Right atrium auricular region (tissue), 2 donors: ENCODE measurements at places on chromosomes 1 and 21. TPM values are rescaled to one million over a fixed set of nuclear protein-coding genes. Genes with fewer than 3 reads are reported as not detected.

DNA sequence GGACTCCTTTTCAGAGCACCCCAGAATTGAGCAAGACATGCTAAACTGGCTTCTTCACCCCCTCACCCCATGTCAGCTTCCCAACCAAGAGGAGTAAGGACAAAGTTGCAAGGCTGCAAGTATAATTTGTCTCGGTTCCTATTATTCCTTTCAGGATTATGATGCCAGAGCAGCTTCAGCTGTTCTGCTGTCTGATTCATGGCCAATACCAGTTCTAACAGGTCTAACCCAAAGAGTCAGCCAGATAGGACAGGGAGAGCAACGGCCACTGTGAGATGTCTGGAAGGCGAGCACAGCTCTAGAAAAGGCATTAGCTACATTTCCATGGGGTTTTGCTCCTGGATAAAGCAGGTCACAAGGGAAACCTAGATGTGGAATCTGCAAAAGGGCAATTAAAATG lies 53.3 kb upstream of the HOOK1 start:
- H3K27ac ChIP-seq, result no peak overlapping the region
- no peaks in the 10 kb centered on the region for H3K27me3 ChIP-seq
- no peaks in the 10 kb centered on the region for H3K4me1 ChIP-seq
- no peak overlapping the region for H3K4me3 ChIP-seq
- no peaks in the 10 kb centered on the region for H3K36me3 ChIP-seq

DNA sequence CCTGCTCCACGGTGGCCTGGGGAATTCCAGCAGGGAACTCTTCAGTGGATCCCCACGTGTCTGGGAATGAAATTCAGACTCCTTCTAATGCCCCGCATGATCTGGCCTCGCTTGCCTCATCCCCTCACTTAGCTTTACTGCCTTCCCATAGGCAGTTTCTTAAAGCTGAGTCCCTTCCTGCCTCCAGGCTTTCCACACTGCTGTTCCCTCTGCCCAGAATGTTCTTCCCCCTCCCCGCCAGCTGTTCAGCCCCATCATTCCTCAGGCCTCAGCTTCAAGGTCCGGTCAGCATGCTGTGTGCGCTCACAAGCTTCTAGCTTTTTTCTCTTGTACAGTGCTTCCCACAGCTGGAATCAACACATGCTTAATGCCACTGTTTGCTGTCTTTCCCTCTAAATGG lies 54.9 kb upstream of the WASF2 start:
- no peak for DNase-seq
- H3K4me1 ChIP-seq, result no peaks in the 10 kb centered on the region
- H3K4me3 ChIP-seq, result no peak overlapping the region
- no peaks in the 10 kb centered on the region for H3K27me3 ChIP-seq

DNA sequence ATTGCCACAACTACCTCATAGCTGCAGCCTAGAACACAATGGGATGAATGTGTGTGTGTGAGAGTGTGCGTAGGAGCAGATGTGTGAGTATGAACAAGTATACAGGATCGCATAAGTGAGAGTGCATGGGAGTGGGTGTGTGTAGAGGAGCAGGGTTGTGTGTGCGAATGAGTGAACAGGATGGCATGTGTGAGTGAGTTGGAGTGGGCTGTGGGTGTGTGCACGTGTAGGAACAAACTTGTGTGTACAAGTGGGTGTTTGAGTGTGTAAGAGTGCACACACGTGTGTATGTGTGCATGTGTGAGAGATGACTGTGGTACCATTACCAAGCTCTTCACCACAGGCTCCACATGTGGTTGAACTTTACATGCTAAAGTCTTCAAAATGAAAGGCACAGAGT lies 175.4 kb upstream of the EDN2 start:
- no peak for DNase-seq
- no peaks in the 10 kb centered on the region for H3K27me3 ChIP-seq
- no peak overlapping the region for H3K4me3 ChIP-seq
- H3K36me3 ChIP-seq, result no peaks in the 10 kb centered on the region
- no peak overlapping the region for H3K27ac ChIP-seq
- peaks cover 17% of the 10 kb centered on the region for H3K4me1 ChIP-seq

DNA sequence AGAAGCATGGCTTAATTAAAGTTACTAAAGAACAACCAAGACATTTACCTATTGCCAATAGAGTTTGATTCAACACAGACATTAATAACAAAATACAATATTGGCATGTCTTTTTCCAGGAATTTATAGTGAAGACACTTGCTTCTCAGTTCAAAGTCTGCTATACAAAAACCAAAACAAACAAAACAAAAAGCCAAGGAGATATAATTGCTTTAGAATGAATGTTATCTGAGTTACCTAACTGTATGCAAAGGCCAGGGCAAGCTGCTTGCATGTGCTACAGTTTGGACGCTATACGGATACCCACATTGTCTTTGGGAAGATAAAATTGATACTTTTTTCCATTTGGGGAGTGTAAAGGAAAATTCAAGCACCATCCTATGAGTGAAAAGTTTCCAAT lies 13.6 kb downstream of the FMO5 start:
- no peak overlapping the region for H3K27ac ChIP-seq
- no peak overlapping the region for H3K4me3 ChIP-seq
- no peaks in the 10 kb centered on the region for H3K27me3 ChIP-seq
- no peaks in the 10 kb centered on the region for H3K4me1 ChIP-seq

- H3K27ac ChIP-seq, result peak overlapping the region; percentile 98
- H3K36me3 ChIP-seq, result peaks cover 34% of the 10 kb centered on the region
- peaks cover 77% of the 10 kb centered on the region for H3K4me1 ChIP-seq
These were observed 9.3 kb downstream of the ATP1A1 start for GRCh38 chr1:116382321-116382720.

- peaks cover 6% of the 10 kb centered on the region for H3K4me1 ChIP-seq
- no peak overlapping the region for H3K4me3 ChIP-seq
- DNase-seq, result no peak
- H3K27me3 ChIP-seq, result no peaks in the 10 kb centered on the region
- H3K36me3 ChIP-seq, result no peaks in the 10 kb centered on the region
- H3K27ac ChIP-seq, result no peak overlapping the region
These were observed 18.1 kb upstream of the IRF2BP2 start for GRCh38 chr1:234628089-234628488.

DNA sequence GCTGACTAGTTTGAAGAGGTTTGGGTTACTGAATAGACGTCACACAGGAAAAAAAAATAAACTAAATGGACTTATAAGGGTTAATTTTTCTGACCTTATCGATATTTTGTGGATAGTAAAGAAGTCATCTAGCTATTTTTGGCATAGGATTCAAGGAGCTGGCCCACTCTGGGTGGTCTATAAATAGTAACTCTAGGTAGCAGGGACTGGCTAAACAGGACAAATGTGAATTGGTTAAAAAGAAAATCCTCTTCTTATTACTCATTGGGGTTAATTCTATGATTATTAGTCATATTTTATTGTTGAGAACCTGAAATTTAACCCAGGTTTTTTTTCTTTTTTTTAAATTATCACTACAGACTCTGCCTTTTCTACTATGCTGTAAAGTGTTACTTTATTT lies 61.7 kb downstream of the ATF6 start:
- H3K36me3 ChIP-seq, result no peaks in the 10 kb centered on the region
- H3K27me3 ChIP-seq, result no peaks in the 10 kb centered on the region
- H3K4me3 ChIP-seq, result no peak overlapping the region
- H3K4me1 ChIP-seq, result no peaks in the 10 kb centered on the region

GRCh38 chr1:54381524-54381923 lies 24.7 kb downstream of the SSBP3 start:
- H3K36me3 ChIP-seq, result no peaks in the 10 kb centered on the region
- no peaks in the 10 kb centered on the region for H3K4me1 ChIP-seq
- no peaks in the 10 kb centered on the region for H3K27me3 ChIP-seq
- H3K27ac ChIP-seq, result no peak overlapping the region
- DNase-seq, result no peak

DNA sequence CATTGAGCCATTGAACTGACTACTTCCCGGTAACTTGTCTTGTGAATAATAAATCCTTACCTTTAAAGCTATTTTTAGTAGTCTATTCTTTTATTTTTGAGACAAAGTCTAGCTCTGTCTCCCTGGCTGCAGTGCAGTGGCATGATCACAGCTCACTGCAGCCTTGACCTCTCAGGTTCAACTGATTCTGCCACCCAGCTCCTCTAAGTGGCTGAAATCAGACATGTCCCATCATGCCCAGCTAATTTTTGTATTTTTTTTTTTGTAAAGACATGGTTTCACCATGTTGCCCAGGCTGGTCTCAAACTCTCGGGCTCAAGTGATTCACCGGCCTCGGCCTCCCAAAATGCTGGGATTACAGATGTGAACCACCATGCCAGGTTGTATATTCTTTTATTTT lies 59.3 kb upstream of the PTGS2 start:
- no peak overlapping the region for H3K27ac ChIP-seq
- DNase-seq, result no peak
- no peaks in the 10 kb centered on the region for H3K4me1 ChIP-seq

DNA sequence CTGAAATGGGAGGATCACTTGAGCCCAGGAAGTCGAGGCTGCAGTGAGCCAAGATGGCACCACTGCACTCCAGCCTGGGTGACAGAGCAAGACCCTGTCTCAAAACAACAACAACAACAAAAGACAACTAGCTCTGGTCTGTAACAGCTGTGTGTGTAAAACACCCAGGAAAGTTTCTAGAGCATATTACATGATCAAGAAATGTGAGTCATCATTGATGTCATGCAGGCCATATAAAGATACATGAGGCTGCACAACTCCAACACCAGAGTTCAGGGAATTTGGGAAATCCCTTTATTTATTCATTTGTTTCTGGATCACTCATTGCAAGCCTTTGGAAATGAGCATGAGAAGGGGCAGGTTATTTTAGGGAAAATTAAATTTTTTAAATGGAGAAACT lies 50.3 kb upstream of the CTPS1 start:
- no peaks in the 10 kb centered on the region for H3K36me3 ChIP-seq
- no peak overlapping the region for H3K27ac ChIP-seq
- H3K4me3 ChIP-seq, result no peak overlapping the region
- no peaks in the 10 kb centered on the region for H3K27me3 ChIP-seq
- no peaks in the 10 kb centered on the region for H3K4me1 ChIP-seq

- H3K27ac ChIP-seq, result no peak overlapping the region
- no peaks in the 10 kb centered on the region for H3K4me1 ChIP-seq
- H3K4me3 ChIP-seq, result no peak overlapping the region
- no peaks in the 10 kb centered on the region for H3K36me3 ChIP-seq
These were observed 135.4 kb downstream of the LMO4 start for GRCh38 chr1:87464022-87464490.

GRCh38 chr1:115929881-115930280 lies 46.4 kb upstream of the SLC22A15 start:
- no peak overlapping the region for H3K4me3 ChIP-seq
- H3K36me3 ChIP-seq, result no peaks in the 10 kb centered on the region
- H3K4me1 ChIP-seq, result no peaks in the 10 kb centered on the region
- no peak overlapping the region for H3K27ac ChIP-seq

- no peaks in the 10 kb centered on the region for H3K4me1 ChIP-seq
- no peak for DNase-seq
- no peak overlapping the region for H3K27ac ChIP-seq
- H3K27me3 ChIP-seq, result no peaks in the 10 kb centered on the region
These were observed 1.3 kb upstream of the IL19 start for GRCh38 chr1:206769304-206769731.

DNA sequence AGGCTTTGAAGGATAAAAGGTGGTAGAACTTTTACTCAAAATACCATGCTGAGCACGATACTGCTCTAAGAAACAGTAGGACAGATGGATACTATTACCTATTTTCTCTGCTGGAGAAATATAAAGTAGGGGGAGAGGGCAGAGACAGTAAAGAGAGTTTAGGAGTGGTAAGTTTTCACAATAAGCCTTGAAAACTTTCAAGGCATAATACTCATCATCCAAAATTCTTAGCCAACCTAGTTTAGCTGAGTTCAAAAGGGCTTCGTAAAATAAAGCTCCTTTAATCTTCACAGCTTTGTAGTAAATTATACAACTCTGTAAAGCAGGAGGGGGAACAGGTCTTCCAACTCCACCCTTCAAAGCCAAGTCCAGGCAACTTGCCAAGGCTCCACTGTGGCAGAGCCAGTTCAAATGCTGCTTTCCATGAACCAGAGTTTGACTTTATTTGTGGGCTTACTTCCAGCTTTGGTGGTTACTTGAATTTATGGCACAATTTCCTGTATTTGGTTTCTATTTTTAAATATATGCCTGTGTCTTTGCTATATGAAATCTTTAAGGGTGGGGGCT lies 15.5 kb downstream of the TEX38 start:
- peaks cover 29% of the 10 kb centered on the region for H3K4me1 ChIP-seq
- H3K27ac ChIP-seq, result peak overlapping the region; percentile 57
- no peak for DNase-seq
- H3K27me3 ChIP-seq, result no peaks in the 10 kb centered on the region

- H3K27ac ChIP-seq, result peak overlapping the region; percentile 58
- no peaks in the 10 kb centered on the region for H3K27me3 ChIP-seq
- peaks cover 33% of the 10 kb centered on the region for H3K4me1 ChIP-seq
- H3K36me3 ChIP-seq, result no peaks in the 10 kb centered on the region
These were observed 132.2 kb downstream of the GLUL start for GRCh38 chr1:182259229-182259872.

DNA sequence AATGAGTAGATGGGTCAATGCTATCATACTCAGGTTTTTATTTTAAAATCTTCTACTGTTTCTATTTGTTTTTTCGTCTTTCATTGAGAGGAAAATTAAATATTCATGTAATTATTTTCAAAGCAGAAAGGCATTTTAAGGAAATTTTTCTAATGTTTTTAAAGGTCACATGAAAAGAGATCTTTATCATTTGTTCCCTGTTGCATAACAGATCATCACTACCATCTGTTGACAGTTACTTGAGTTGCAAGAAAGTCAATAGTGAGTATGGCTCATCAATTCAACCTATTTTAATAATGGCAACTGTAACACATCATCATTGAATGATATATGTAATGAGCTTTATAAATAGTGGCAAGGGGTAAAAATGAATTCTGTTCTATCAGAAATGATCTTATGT lies 369.7 kb downstream of the DPYD start:
- H3K27ac ChIP-seq, result no peak overlapping the region
- H3K4me1 ChIP-seq, result no peaks in the 10 kb centered on the region
- no peaks in the 10 kb centered on the region for H3K36me3 ChIP-seq
- H3K27me3 ChIP-seq, result no peaks in the 10 kb centered on the region
- DNase-seq, result no peak

GRCh38 chr1:228798548-228798947 lies 63.3 kb downstream of the RHOU start:
- H3K27me3 ChIP-seq, result no peaks in the 10 kb centered on the region
- H3K4me3 ChIP-seq, result no peak overlapping the region

The PLPP3 gene
- total RNA-seq, result 94.1 TPM

The FMO4 gene
- total RNA-seq, result 11.8 TPM

The LEFTY2 gene
- total RNA-seq, result 0.70 TPM

The AIM2 gene
- total RNA-seq, result not detected

The LCE3D gene
- not detected for total RNA-seq

The OR2T6 gene
- not detected for total RNA-seq

The SLAMF9 gene
- total RNA-seq, result not detected

The TNFSF4 gene
- 1.0 TPM for total RNA-seq

The ETV3L gene
- total RNA-seq, result not detected
